Body of pancreas (tissue), 4 donors: ENCODE measurements at places on chromosomes 16 and 17. TPM values are rescaled to one million over a fixed set of nuclear protein-coding genes. Genes with fewer than 3 reads are reported as not detected.

DNA sequence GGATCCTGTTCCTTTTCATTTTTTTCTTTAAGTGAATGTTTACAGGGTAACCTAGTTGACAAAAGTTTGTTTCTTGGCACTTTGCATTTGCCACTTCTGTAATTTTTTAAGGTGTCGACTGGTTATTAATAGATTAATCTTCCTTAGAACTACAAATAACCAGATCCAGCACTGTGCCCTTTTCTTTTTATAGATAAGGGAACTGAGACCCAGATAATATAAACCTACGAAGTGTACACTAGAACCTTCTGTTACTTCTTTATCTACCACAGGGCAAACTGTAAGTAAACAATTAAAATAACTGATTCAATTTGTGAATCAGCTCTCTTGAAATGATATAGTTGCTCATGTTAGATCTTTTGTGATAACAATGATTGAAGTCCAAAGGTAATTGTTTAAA is 55.4 kb downstream of the NLK start:
- DNase-seq, result no peak

DNA sequence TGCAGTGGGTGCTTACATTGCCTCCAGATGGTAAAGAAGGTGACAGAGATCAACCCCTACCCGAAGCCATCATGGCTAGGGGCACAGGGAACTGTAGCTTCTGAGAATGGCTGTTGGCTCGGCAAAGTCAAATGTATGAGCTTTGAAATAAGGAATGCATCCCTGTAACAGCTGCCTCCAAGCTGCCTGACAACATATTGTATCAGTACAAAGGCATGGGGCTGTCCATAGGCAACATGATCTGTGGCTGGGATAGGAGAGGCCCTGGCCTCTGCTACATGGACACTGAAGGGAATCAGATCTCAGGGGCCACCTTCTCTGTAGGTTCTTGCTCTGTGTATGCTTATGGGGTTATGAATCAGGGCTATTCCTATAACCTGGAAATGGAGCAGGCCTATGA is 119.2 kb upstream of the NETO2 start:
- DNase-seq, result no peak

DNA sequence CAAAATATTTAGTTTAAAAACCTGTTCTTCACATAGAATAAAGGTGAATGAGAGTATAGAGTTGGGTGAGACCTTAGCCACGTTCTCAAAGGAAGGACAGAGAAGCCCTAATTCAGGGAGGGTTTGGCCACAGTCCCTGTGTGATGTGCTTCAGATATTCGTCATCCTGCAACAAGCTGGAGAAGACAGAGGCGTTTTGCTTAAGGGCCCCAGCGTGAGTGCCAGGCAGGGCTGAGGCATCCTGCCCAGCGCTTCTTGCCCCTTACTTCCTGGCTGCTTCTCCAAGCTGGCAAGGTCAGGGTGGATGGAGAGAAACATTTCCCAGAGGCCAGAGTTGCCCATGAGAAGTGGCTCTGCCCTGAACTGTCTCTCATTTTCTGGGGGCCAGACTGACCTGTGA is 46.9 kb downstream of the AXIN2 start:
- no peak for DNase-seq

DNA sequence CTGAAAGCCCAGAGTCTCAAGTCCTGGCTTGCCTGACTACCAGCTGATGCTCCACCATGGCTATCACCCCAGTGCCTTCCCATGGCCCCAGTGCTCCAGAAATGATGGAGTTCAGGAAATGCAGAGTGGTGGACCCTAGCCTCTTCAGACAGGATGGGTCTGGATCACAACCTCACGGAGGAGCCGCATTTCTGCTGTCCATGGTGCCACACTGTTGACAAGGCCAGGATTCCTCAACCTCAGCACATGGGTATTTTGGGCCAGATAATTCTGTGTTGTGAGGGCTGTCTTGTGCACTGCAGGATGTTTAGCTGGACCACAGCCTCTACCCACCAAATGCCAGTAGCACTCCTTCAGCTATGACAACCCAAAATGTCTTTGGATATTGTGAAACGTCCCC is 6.7 kb upstream of the CRHR1 start:
- no peak for DNase-seq

GRCh38 chr16:11994143-11995119 is 17.9 kb downstream of the SNX29 start:
- no peak for DNase-seq

- no peak for DNase-seq
Measured at GRCh38 chr17:2222301-2222700, 81.3 kb downstream of the SMG6 start.

- DNase-seq, result no peak
Measured at GRCh38 chr16:74710401-74710800, 9.7 kb upstream of the MLKL start.

GRCh38 chr17:45353043-45353442 is 36.2 kb upstream of the MAP3K14 start:
- no peak for DNase-seq

DNA sequence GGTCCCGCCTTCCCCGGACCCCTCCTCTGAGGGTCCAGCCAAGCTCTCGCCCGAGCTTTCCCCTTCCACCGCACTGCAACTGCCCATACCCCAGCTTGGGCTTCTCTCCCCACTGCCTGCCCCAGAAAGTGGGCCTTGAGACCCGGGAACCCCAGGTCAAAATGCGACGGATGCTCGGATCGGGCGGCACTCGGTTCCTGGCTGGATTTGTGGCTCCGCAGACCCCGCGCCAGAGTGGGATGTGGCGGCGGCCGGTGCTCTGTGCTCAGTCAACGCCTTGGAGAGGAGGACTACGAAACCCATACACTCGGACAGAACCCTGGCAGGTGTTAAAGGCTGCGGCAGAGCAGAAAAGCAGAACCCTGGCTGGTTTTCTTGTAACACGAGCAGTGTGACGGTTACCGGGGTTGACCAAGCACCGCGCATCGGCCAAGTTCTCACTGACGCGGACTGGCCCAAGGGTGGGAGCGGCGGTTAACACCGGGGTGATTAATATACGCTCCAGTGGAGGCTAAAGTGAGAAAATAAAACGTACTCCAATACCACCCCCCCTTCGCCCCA is 885 bp upstream of the SLFN13 start:
- DNase-seq, result no peak

GRCh38 chr17:58667934-58668597 is 23.8 kb downstream of the TEX14 start:
- no peak for DNase-seq

- DNase-seq, result no peak
Measured at GRCh38 chr17:71432378-71433315, 688.2 kb upstream of the SOX9 start.

DNA sequence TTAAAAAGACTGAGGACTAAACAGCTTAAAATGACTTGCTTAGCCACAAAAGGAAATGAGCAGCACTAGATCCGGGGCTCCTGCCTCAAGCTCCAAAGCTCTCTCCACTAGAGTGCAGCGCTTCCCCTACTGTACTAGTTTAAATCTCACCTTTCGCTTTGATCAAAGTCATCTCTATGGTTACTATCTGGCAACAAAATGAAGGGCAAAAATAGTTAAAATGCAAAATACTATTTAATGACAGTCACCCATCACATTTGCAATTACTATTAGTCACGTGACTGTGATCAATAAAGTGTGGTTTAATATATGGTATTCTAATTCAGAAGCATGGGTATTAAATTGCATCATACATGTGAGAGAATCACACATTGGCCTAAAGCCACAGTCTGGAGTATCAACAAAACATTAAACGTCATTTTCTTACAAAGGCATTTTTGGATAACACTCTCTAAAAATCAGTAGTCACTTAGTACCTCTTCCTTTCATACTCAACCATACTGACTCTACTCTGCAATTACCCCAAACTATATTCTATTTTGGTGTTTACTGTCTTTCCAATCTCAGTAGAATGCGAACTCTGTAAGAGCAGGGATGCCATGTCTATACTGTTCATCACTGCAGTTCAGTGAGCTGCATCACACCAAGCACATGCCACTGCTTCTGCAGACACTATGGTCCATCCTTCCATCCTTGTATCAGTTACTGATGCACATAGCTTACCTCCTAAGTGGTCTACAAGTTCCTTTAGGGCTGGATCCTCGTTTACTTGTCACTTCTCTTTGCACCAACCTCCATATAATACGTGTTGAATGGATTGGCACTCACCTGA is 6.2 kb downstream of the PSMD12 start:
- DNase-seq, result no peak

DNA sequence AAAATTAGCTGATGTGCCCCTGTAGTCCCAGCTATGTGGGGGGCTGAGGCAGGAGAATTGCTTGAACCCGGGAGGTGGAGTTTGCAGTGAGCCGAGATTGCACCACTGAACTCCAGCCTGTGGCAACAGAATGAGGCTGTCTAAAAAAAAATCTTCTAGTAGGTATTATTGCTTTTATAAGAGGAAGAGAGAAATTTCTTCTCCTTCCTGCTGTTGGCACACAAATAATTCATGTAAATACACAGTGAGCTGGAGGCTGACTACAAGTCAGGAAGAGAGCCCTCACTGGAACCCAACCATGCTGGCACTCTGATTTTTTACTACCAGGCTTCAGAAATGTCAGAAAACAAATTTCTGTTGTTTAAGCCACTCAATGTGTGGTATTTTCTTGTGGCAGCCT is 6.7 kb downstream of the PRDM7 start:
- DNase-seq, result no peak

GRCh38 chr16:2497116-2497630 is 16.6 kb upstream of the ATP6V0C start:
- DNase-seq, result peak; percentile 64

- DNase-seq, result no peak
Measured at GRCh38 chr17:19533718-19534561, at the start of gene SLC47A1. Gene SLC47A1, plus strand, starts transcription at chr17:19533854. Its CDS starts 86 bp downstream, at chr17:19533940.

DNA sequence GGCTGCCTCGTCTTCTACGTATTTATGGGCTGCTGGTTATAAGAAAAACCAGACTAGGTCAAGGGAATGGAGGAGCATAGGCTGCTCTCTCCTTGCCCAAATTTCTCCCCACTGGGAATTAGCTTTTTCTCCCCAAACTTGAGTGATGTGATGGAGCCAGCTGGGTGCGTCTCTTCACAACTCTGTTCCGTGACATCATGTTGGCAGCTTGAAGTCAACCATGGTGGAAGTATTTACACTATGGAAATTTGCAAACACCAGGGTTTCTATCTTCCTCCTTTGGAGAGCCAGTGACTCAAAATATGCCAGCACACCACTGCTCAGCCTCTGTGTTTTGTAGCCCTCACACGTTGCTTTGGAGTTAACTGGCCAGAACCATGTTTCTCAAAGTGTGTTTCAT is 78.1 kb downstream of the OR1D5 start:
- no peak for DNase-seq

DNA sequence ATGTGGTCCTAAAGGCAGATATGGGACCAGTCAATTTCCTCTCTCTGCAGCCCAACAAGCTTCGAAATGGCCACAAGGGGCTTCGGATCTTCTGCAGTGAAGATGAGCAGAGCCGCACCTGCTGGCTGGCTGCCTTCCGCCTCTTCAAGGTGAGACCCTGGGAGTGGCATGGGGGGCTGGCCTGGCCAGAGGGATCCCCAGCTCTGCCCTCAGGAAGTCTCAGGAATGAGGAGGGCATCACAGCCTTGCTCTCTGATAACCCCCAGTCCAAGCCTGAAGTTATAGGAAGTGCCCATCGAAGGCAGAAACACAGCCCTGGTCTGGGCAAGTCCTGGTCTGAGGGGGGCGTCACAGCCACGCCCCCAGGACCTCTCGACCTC is 7.1 kb downstream of the GRB7 start:
- no peak for DNase-seq

DNA sequence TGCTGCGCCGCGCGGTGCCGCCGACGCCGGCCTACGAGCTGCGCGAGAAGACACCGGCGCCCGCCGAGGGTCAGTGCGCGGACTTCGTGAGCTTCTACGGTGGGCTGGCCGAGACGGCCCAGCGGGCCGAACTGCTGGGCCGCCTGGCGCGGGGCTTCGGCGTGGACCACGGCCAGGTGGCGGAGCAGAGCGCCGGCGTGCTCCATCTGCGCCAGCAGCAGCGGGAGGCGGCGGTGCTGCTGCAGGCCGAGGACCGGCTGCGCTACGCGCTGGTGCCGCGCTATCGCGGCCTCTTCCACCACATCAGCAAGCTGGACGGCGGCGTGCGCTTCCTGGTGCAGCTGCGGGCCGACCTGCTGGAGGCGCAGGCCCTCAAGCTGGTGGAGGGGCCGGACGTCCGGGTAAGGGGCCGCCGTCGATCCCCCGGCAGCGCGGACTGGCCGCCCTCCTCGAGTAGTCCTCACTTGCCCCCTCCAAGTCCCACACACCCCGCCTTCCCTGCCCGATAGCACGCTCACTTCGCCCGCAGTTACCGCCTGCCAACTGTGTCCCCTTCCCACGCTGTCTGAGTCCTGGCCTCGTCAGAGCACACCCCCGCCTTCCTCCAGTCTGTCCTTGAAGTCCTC is 470 bp downstream of the MLYCD start:
- peak; percentile 62 for DNase-seq

DNA sequence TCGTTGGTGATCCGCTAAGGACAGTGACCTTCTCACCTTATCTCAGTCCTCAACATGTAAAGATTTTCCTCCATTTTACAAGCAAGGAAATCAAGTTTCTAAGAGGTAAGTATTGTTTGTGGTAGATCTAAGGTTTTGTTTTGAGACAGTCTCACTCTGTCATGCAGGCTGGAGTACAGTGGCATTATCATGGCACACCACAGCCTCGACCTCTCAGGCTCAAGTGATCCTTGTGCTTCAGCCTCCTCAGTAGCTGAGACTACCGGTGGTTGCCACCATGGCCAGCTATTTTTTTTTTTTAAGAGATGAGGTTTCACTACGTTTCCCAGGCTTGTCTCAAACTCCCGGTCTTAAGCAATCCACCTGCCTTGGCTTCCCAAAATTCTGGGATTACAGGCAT is 34.9 kb downstream of the PRKCA start:
- DNase-seq, result no peak

The ZDHHC1 gene
- 57.0 TPM for total RNA-seq

The ATP2C2 gene
- total RNA-seq, result 18.1 TPM

The CLDN9 gene
- 4.7 TPM for total RNA-seq

The PRR15L gene
- total RNA-seq, result 63.3 TPM

The CA7 gene
- not detected for total RNA-seq

The KIF2B gene
- total RNA-seq, result not detected

The DBNDD1 gene
- total RNA-seq, result 14.8 TPM

The NSF gene
- 9.9 TPM for total RNA-seq

The CCL8 gene
- not detected for total RNA-seq

The DPEP2 gene
- 1.3 TPM for total RNA-seq

The TMC5 gene
- 0.66 TPM for total RNA-seq

The KPNB1 gene
- total RNA-seq, result 73.4 TPM

The HERPUD1 gene
- total RNA-seq, result 211 TPM

The CRYM gene
- 0.78 TPM for total RNA-seq
